ENCODE measurements at places on chromosomes 7 and 10.

- DNase-seq = no peak
Measured at GRCh38 chr10:37947526-37947925, 28.9 kb downstream of the ZNF25 start.

GRCh38 chr7:128883622-128884448, 21.2 kb downstream of the ATP6V1F start:
- DNase-seq = peak; percentile 79

DNA sequence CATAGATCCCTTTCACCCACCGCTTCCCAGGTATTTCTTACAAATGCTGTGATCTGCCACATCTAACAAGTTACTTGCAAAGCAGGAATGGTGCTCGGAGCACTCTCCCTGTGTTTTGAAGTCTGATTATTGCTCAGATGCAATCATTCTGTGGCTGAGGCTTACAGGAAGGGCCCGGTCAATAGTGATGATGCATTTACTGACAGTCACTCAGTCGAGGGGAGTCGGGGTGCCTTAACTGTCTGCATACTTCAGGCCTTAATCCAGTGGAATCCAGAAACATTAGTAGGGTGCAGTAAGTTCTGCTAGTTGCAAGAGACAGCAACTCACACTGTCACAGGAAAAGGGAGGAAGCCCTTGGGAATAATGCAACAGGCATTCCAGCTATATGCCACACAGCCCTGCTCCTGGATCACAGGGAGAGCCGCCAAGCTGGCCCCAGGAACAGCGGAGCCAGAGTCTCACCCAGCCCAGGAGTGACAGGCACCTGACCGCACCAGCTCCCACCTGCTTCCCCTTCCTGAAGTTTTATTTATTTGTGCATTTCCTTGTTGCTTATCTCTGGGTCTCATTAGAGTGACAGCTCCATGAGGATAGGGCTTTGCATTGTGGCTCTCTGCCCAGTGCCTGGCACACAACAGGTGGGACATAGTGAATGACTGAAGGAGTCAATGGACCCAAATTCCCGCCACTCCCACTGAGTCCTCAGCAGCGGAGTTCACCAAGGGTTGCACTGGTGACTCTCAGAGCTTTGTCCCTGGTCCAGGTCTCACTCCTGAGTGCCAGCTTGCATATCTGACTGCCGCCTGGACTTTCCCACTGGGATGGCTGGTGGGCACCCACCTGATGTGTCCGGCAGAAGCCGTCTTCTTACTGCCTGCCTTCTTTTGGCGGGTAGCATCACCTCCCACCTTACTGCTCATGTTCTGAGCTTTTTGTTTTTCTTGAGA, 212.5 kb upstream of the SH2B2 start:
- DNase-seq = no peak

DNA sequence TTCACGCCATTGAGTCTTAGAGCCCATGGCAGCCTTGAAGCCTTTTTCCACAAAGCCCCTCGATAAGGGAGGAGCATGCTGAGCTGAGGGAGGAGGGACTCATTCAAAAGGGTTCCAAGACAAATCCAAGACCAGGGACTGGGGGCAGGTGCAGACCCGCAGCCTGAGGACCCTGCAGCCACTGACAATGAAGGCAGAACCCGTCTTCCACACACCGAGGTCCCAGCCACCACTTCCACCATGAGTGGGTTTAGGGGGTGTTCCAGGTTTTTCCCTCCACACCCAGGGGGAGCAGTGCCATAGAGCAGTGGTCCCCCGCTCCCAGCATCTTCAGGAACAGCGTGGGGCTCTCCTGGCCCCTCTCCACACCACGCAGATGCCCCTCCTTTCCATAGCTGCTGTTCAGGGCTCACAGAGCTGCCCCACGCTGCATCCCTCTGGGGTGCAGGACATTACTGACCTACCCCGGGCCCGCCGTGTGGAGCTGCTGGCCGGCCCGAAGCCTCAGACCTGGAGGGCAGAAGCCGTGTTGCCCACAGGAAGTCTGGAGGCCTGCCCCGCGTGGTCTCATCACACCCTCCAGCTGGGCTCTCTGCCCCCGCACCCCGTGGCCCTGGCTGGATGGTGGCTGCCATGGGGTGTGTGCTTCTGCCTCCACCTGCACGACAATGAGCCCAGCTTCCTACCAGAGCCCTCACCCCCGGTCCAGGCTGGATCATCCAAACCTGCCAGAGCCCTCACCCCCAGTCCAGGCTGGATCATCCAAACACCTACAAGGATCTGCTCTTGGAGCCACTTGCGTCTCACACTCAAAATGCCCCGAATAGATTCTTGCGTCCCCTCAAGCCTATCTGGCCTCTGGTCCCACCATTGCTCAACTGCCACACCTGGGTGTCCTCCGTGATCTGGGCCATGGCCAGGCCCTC, 220.0 kb upstream of the TCERG1L start:
- no peak for DNase-seq

DNA sequence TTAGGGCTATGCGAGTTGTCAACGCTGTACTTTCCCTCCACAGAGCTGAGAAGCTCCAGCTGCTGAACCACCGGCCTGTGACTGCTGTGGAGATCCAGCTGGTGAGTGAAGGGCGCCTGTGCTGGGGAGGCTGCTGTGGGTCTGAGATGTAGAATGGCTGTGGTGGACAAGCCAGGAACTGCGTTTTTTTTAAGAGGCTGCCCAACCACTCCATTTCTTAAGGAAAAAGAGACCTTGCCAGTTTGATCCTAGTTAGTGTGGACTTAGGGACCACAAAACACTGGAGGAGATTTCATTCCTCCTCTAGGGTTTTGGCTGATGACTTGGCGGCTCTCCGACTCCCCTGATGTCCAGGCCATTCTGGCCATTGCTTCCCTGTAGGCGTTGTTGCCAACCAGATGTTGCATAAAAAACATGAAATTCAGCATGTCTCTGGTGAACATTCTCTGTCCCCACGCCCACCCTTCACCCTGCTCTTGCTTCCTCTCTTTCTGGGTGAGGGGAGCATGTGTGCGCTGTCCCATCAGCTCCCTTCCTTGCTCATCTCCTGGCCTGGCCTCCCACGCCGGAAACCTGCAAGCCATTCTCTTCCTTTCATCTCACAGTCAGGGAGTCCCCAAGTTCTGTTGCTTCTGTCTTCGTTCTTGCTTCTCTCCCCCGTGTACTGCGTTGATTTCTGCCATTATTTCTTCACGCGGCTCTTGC, 30.9 kb downstream of the CRCP start:
- DNase-seq = no peak

DNA sequence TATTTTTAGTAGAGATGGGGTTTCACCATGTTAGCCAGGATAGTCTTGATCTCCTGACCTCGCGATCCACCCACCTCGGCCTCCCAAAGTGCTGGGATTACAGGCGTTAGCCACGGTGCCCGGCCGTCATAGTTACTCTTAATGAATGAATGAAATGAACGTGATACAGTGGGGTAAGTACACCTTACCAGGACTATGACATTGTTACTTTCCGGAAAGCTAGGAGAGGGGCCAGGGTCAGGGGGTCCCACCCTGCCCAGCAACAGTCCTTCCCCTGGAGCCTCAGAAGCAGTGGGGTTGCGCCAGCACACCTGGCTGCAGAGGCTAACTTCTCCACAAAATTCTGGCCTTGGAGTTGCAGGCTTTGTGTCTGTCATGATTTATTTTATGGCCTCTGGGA, 21.4 kb downstream of the VSTM4 start:
- DNase-seq = no peak
